ENCODE measurements at places on chromosomes 5 and 9. TPM values are rescaled to one million over a fixed set of nuclear protein-coding genes. Genes with fewer than 3 reads are reported as not detected.

DNA sequence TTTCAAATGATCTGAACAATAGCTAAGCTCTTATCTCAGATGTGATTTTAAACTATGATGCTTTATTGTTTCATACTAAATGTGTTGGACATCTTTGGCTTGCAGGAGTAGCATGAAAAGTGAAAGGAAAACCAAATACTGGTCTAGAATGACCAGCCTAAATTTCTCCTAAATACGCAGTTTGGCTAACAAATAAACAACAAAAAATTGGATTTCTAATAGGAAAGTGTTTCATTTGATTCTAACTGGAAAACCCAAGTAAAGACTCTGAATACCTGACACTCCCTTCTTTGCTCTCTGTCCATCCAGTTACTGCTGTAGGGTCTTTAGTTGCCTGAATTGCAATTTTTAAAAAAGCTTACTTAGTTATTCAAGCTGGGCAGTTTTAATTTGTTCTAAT, 111.7 kb upstream of the ACOT12 start:
- no peak for DNase-seq

- DNase-seq, result no peak
These were observed 200.5 kb downstream of the EBF1 start for GRCh38 chr5:158899211-158899610.

The GPR21 gene
- 0.74 TPM for polyA plus RNA-seq

The GABRG2 gene
- not detected for polyA plus RNA-seq

The C9 gene
- 0.81 TPM for polyA plus RNA-seq
